ENCODE measurements at places on chromosomes 4 and X. TPM values are rescaled to one million over a fixed set of nuclear protein-coding genes. Genes with fewer than 3 reads are reported as not detected.

Gene NAP1L2
- 6.0 TPM for total RNA-seq

Gene GSX2
- not detected for total RNA-seq

Gene NXT2
- total RNA-seq: 2.0 TPM

Gene ZNF718
- 2.8 TPM for total RNA-seq

All from heart right ventricle (tissue), 16 donors.